ENCODE measurements at places on chromosomes 2 and 18. TPM values are rescaled to one million over a fixed set of nuclear protein-coding genes. Genes with fewer than 3 reads are reported as not detected.

DNA sequence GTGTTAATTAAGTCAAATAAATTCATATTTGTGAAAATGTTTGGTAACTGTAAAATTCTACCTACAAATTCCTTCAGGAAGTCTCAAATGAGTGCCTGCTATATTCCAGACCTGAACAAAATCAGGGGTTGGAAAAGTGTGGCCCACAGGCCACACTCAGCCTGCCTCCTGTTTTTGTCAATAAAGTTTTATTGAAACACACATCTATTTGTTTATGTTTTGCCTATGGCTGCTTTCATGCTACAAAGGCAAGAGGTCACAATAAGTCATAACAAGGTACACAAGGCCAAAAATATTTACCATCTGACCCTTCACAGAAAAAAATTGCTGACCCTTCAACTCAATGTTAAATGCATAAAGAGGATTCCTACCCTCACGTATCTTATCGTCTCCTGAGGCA is 581.7 kb downstream of the ARHGAP15 start:
- DNase-seq, result no peak

GRCh38 chr18:72634500-72634899 is 90.4 kb upstream of the CBLN2 start:
- no peak for DNase-seq

- DNase-seq, result no peak
Observed at GRCh38 chr18:24023185-24023814, 8.7 kb downstream of the TTC39C start.

DNA sequence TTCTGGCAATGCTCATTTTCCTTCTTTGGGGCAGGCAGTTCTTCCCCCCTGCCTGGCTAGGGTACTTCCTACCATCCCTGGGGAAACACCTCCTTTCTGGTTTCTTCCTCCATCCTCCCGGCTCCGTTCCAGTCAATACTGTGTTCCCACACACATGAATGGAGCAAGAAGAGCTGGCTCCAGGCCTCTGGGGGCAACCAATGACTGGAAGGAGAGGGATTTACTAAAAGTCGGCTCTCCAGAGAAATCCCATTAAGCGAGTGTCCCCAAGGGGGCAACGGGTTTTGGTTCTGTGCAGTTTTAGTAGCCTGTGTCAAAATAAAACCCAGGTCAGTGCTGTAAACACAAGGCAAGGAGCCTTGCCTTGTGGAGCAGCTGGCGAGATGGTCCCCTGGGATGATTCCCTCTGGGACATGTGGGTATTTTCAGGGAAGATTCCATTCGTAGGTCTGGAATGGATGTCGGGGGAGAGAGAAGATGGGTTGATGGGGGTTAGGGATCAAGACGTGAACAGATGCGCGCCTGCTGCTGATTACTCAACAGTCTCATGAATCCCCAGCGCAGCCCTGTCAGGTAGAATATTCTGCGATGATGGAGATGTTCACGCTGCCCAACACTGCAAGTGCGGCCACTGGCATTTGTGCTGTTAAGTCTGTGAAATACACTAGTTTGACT is 32.0 kb downstream of the EMILIN2 start:
- no peak for DNase-seq

DNA sequence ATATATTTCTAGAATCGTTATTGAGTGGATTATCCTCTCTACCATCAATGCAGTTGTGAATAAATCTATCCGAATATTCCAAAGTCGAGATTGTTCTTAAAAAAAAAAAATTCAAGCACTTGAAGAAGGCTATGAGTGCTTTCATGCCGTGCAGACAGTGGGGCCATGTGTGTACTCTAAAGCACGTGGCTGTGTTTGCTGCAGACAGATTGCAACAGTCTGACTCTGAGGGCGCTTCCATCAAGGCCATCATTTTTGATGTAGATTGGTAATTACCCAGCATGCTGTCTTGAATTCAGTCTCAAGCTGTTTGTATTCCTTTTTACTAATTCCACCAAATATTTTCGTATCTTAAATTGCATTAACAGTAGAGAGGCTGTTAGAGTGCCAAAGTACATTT is 325.9 kb upstream of the LINC00305 start:
- DNase-seq, result no peak

- no peak for DNase-seq
Observed at GRCh38 chr2:120441744-120442471, 96.0 kb downstream of the INHBB start.

GRCh38 chr2:100865816-100866460 is 46.0 kb downstream of the NPAS2 start:
- DNase-seq, result no peak

GRCh38 chr18:59264651-59265245 is 8.5 kb downstream of the RAX start:
- DNase-seq, result no peak

- DNase-seq, result no peak
Observed at GRCh38 chr18:48310999-48311398, 98.2 kb downstream of the ZBTB7C start.

GRCh38 chr2:197045115-197045514 is 118.6 kb upstream of the PGAP1 start:
- no peak for DNase-seq

GRCh38 chr2:2824588-2824987 is 493.5 kb upstream of the MYT1L start:
- no peak for DNase-seq

DNA sequence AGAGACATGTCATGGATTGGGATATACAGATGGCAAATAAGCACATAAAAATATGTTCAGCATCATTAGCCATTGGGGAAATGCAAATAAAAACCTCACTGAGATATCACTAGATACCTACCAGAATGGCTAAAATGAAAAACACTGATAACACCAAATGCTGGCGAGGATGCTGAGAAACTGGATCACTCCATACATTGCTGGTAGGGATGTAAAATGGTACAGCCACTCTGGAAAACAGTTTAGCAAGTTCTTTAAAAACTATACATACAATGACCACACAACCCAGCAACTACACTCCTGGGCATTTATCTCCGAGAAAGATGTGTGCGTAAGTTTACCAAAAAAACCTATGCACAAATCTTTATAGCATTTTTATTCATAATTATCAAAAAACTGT is 13.9 kb downstream of the PIAS2 start:
- no peak for DNase-seq

GRCh38 chr2:176109946-176110345 is 2.9 kb downstream of the HOXD11 start:
- no peak for DNase-seq

- no peak for DNase-seq
Observed at GRCh38 chr2:151247432-151247831, 14.2 kb downstream of the RBM43 start.

COBLL1 gene
- polyA plus RNA-seq, result 11.1 TPM

PELI1 gene
- polyA plus RNA-seq, result not detected

TNFAIP6 gene
- polyA plus RNA-seq, result 14.2 TPM

CXCR2 gene
- polyA plus RNA-seq, result 1.4 TPM

RAB12 gene
- 45.0 TPM for polyA plus RNA-seq

TMEM178A gene
- 18.7 TPM for polyA plus RNA-seq

FAM124B gene
- 4.3 TPM for polyA plus RNA-seq

IL1RN gene
- polyA plus RNA-seq, result 5.7 TPM

All from muscle of arm (tissue), 14 donors.